Cardiac muscle cell (in vitro differentiated cells and primary cell): ENCODE measurements at places on chromosomes 6 and 20. TPM values are rescaled to one million over a fixed set of nuclear protein-coding genes. Genes with fewer than 3 reads are reported as not detected.

GRCh38 chr20:47865451-47865850, 80.2 kb upstream of the SULF2 start:
- no peak for DNase-seq

The EPPIN gene
- total RNA-seq: not detected in 2 replicates

GRCh38 chr6:6455272-6455671, 133.2 kb upstream of the LY86 start:
- DNase-seq: no peak

- DNase-seq: no peak
These were observed 171.3 kb downstream of the ANKRD60 start for GRCh38 chr20:58056921-58057686.

- no peak for DNase-seq
These were observed 427.1 kb upstream of the NOX3 start for GRCh38 chr6:155882527-155883333.

GRCh38 chr6:129515004-129515403, 195.0 kb downstream of the ARHGAP18 start:
- no peak for DNase-seq

GRCh38 chr6:141576751-141577150, 556.0 kb upstream of the GJE1 start:
- no peak for DNase-seq
